ENCODE measurements at places on chromosomes 7 and 10. TPM values are rescaled to one million over a fixed set of nuclear protein-coding genes. Genes with fewer than 3 reads are reported as not detected.

LRMDA gene
- total RNA-seq = 2.2 TPM

CALY gene
- total RNA-seq = not detected

CPN1 gene
- not detected for total RNA-seq

OSBPL3 gene
- 20.6 TPM for total RNA-seq

C10orf62 gene
- not detected for total RNA-seq

CEP55 gene
- 4.3 TPM for total RNA-seq
